ENCODE measurements at places on chromosomes 16 and 17.
A peak's percentile ranks its signal among the peaks of the same experiment; 100 is the strongest.

DNA sequence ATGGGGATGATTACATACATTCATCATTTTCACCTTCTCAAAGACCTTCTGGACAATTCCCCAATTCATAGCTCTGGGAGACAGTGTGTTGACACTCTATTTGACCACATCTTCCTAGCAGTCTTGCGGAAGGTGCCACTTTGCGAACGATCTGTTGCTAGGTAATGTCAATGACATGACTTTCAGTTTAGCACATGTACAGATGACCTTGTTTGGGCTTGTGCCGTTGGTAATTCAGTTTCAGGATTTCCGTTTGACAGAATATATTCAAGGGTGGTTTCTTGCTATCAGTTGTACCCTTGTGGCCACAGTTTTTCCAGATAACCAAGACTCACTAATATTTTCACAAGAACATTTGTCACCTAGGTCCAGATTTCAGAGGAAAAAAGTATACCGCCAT lies 478.2 kb downstream of the WWOX start:
- ATAC-seq, result no peak

GRCh38 chr16:17101646-17102045 lies 369.1 kb downstream of the XYLT1 start:
- peak; percentile 73 for ATAC-seq

- no peak for ATAC-seq
These were observed 9.1 kb downstream of the TEKT3 start for GRCh38 chr17:15332338-15332737.

DNA sequence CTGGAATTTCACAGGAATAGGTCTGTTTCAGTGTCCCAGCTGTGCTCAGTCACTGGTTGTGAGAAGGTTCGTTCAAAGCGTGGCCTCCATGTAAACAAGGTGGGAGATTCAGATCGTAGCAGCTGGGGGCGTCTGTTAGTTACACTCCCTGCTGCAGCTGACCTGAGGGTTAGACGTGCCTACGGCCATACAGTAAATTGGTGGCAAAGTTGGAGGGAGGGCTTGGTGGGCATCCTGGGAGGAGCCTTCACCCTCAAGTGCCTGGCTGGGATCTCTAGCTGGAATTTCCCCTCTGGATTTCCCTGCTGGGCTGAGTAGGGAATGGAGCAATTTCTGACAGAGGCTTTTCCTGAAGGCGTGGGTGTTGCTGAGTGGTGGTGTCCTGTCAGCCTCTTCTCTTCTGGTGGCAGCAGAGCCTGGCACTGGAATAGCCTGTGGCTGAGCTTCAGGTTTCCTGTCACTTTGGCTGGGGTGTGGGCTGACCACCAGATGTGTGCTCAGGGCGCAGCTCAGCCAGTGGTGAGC lies 6.4 kb downstream of the FCSK start:
- no peak for ATAC-seq

GRCh38 chr17:51132964-51133319 lies 12.3 kb upstream of the SPAG9 start:
- ATAC-seq, result peak; percentile 54

GRCh38 chr16:2924901-2925755 lies 13.4 kb downstream of the FLYWCH1 start:
- no peak for ATAC-seq

- ATAC-seq, result peak; percentile 13
These were observed 6.3 kb downstream of the PDF start for GRCh38 chr16:69324013-69324531.

DNA sequence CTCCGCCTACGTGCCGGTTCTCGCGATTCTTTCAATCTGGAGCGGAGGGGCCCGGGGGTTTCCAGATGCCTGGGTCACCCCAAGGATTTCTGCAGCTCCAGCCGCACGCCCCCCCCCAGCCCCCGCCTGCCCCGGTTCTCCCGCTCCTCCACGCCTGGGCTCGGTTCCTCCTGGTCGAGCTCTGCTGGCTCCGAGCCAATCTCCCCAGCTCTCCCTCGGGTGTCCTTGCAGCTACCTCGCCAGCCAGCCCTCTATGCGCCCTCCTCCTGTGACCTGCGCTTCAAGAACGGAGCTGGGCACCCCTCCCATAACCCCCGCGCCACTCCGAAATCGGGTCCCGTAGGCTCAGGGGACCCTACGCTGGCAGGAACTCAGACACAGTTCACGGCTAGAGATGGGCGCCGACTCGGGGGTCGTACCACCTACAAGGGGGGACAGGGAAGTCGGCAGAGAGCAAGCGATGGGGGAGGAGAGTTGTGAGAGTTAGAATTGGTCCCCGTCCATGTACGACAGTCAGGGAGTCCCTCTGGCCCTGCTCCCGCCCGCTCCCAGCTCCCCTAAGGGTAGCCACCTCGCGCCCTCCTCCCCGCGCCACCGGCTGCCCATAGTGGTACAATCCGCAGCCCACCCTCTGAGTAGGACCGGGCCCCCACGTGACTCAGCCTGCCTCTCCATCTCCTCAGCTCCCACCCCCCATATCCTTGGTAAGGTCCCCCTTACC lies 961 bp downstream of the FGF11 start:
- ATAC-seq, result peak; percentile 40

DNA sequence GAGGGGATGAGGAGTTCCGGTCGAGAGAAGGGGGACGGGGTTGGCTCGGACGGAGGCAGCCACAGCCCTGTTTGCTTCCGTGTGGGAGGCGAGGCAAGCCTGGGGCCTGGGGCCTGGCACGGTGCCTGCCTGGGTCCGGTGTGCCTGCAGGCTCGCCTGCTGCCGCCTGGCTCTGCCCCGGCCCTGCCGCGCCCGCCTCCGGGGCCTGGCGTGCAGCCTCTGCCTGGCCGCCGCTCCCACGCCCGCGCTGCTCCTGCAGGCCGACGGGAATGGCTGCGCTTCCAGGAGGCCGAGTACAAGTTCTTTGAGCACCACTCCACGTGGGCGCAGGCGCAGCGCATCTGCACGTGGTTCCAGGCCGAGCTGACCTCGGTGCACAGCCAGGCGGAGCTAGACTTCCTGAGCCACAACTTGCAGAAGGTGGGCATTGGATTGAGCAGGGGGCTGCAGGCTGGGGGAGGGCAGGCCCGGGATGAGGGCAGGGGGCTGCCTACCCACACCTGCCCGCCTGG lies 53.1 kb downstream of the MRC2 start:
- ATAC-seq, result no peak

GRCh38 chr17:28196636-28197035 lies 122.4 kb upstream of the TMEM97 start:
- no peak for ATAC-seq

DNA sequence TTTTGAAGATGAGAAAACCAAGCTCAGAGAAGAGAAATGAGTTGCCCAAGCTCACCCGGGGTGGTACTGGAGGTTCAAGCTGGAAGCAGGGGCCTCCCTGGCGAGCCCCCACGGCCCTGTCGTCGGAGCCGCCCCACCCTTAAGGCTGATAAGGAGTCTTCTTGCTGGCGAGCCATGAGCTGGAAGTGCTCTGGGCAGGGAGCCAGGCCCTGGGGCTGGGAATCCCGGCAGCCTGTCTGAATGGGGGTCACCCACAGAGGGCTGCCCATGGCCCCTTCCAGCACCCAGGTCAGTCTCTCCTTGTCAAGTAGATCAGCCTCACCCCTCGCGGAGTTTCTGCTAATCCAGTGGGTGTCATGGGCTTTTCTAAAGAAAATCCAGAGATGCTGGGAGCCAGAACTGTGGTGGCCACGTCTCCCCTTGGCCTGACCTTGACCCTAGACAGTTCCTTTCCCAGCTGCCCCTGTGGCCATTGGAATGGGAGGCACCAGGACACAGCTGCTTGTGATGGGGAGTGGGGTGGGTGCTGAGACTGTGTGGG lies 1.2 kb upstream of the P2RX1 start:
- ATAC-seq, result no peak

GRCh38 chr16:15855704-15856003 lies 1.2 kb downstream of the MYH11 start:
- ATAC-seq, result no peak

GRCh38 chr17:2263183-2264066 lies 40.2 kb downstream of the SMG6 start:
- no peak for ATAC-seq

- no peak for ATAC-seq
These were observed 132.4 kb downstream of the CA10 start for GRCh38 chr17:52026075-52026474.

GRCh38 chr16:83392743-83393142 lies 415.0 kb upstream of the HSBP1 start:
- ATAC-seq, result peak; percentile 13

- ATAC-seq, result no peak
These were observed 47.8 kb upstream of the IRF8 start for GRCh38 chr16:85851034-85851785.

- no peak for ATAC-seq
These were observed 79.8 kb downstream of the CMIP start for GRCh38 chr16:81524382-81524781.

GRCh38 chr16:24852281-24852721 lies 6.5 kb downstream of the SLC5A11 start:
- ATAC-seq, result no peak

DNA sequence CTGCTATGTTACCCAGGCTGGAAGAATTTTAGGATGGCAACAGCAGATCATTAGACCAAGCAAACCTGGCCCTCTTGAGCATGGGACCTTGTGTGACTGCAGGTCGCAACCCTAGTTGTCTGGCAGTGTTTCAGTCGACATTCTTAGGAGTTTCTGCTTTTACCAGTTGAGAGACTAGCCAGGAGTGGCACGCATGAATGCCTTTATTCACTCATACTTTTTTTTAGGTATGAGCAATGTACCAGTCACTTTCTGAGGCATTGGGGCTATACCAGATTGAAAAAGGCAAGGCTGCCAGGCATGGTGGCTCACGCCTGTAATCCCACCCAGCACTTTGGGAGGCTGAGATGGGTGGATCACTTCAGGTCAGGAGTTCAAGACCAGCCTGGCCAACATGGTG lies 28.2 kb upstream of the HAS3 start:
- ATAC-seq, result peak; percentile 60

DNA sequence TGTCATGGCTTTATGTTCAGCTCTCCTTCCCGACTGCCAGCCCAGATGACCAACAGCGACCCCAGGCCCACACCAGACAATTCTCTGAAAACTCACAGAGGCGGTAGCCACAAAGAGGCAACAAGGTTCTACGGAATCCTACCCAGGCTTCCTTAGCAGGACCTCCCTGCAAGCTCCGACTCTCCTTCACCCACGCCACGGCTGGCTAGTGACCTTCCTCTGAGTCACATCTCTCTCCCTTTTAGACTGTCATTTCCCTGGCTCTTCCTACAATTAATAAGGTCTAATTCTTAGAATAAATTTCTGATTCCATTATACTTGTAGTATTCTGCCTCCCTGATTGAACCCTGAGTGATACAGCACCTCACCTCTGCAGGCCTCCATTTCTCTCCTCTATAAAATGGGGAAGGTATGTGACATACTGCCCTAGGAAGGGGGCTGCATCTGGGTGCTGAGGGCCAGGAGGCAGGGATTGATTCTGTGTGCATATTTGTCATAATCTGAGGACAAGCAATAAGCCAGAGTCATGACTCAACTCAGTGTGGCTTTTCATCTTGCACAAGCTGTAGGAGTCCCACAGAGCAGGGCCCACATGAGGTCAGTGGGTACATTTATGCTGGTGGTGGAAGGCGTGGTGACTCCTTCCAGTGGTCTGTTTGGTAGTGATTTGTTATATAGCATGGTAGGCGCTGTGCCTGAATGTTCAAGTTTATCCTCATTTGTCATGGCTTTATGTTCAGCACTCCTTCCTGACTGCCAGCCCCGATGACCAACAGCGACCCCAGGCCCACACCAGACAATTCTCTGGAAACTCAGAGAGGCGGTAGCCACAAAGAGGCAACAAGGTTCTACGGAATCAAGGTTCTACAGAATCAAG lies 46.2 kb downstream of the SMPD3 start:
- ATAC-seq, result no peak

DNA sequence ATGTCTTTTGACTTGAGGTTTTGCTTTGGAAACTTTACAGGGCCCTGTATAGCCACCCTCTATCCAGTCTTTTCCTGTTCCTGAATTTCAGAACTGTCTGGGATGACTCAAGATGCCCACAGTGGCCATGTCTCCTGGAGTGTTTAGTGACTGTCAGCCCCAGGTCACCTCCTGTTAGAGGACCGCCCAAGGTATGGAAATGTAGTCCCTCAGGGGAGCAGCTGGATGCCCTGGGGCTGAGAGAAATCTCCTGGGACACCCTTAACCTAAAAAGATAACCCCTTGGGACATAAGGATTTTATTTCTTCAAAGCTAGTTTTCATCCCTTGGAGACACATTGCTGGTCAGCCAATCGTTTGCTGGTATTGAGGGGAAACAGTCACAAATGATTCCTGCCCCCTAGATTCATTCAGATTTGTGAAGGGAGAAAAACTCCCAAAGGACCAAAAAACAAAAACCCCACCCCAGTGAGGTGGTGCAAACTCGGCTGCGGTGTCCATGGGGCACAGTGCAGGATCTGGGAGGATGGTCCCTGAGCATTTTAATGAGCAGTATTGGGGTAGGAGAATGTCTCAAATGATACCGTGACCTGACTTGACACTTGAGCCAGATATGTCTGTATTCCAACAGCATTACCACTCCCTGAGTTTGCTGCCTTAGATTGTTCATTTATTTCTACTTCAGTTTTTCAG lies 1.7 kb downstream of the ZNF267 start:
- no peak for ATAC-seq

DNA sequence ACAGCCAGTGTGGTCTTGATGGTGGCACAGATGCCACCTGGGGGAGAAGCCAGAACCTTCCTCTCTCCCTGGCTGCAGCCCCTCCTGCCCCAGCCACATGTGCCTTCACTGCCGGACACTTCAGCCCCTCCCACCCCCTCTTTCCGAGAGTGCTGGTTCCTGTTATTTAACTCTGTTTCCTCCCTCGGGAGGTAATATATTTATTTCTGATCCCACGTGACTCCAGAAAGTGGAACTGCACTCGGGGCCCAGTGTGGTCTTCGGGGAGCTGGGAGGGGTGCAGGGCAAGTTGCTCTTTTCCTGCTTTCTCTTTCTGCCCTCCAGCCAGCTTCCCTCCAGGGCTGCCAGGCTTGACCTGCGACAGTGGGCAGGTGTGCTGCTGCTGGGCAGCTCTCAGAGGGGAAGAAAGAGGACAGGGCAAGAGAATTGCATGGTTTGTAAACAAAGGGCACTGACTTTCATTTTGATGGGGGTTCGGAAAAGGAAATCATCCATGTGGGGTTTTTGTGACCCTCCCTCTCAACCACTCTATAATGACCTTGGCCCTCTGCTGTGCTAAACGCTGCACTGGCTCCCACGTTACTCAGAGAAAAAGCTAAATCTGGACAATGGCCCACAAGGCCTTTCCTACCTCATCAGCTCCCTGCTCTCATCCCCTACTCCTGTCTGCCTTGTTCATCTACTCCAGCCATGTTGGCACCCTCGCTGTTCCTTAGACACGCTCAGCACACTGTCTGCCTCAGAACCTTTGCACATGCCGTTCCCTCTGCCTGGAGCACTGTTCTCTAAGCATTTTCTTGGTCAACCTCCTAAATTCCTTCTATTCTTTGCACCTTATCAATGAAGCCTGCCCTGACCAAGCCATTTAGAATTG lies 8.2 kb upstream of the CIITA start:
- ATAC-seq, result no peak

GRCh38 chr17:59388069-59388556 lies 56.7 kb downstream of the YPEL2 start:
- no peak for ATAC-seq

DNA sequence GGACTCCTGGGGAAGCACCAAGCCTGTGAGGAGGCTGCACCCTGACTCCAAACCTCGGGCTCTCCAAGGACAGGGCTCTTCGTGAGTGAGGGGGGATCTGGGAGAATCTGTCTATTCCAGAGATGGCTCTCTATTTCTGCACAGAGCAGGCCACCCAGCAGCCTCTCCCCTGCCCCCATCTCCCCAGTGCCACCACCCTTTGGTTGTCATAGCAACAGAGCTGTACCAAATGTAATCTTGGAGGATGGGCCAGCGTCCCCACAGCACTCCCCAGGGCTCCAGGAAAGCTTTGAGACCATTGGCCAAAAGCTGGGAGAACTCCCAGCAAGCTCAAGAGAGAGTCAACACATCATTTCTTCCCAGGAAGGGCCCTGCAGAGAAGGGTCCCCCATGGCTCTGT lies 49.3 kb downstream of the ABCC12 start:
- no peak for ATAC-seq

Measured in SK-N-SH treated with all-trans-retinoic acid at 6 μM for 48 hours (cell line).